ENCODE measurements at places on chromosomes 4 and X. TPM values are rescaled to one million over a fixed set of nuclear protein-coding genes. Genes with fewer than 3 reads are reported as not detected.
A peak's percentile ranks its signal among the peaks of the same experiment; 100 is the strongest.

FOXR2 gene
- not detected for polyA plus RNA-seq

GRCh38 chr4:106316773-106317409, 541 bp downstream of the AIMP1 start:
- no peaks in the 10 kb centered on the region for H3K27me3 ChIP-seq
- H3K36me3 ChIP-seq: no peaks in the 10 kb centered on the region
- H3K4me1 ChIP-seq: peaks cover 22% of the 10 kb centered on the region
- peak overlapping the region; percentile 90 for H3K27ac ChIP-seq
- peak overlapping the region; percentile 95 for H3K4me3 ChIP-seq
- no peak for DNase-seq

NLGN3 gene
- polyA plus RNA-seq: 0.09 TPM

UGT2B11 gene
- polyA plus RNA-seq: not detected

- no peaks in the 10 kb centered on the region for H3K36me3 ChIP-seq
- H3K4me1 ChIP-seq: no peaks in the 10 kb centered on the region
- no peak overlapping the region for H3K27ac ChIP-seq
- no peak for DNase-seq
Measured at GRCh38 chr4:6229095-6229494, 28.7 kb upstream of the JAKMIP1 start.

- H3K27me3 ChIP-seq: no peaks in the 10 kb centered on the region
- no peak overlapping the region for H3K4me3 ChIP-seq
- no peak for DNase-seq
- H3K27ac ChIP-seq: no peak overlapping the region
- H3K4me1 ChIP-seq: no peaks in the 10 kb centered on the region
Measured at GRCh38 chrX:17812763-17813162, 48.3 kb downstream of the RAI2 start.

DNA sequence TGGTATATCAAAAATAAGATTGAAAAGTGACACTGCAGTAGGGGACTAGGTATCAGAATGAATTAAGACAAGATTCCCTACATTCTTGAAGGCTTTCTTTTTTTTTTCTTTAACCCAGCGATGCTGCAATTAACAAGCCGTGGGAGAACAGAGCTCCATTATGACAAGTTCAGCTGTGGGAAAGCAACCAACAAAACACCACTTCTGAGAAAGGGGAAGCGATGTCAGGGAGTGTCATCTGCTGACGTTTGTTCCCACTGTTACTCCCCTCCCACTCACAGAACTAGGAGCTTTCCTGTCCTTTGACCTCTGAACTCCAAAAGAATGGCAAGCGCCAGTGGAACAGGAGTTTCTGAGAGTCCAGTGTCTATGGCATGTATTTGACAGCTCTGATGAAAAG, 90.2 kb upstream of the SLITRK2 start:
- no peaks in the 10 kb centered on the region for H3K4me1 ChIP-seq
- H3K27ac ChIP-seq: no peak overlapping the region
- no peaks in the 10 kb centered on the region for H3K36me3 ChIP-seq
- no peak for DNase-seq

GRCh38 chrX:40671126-40671525, 23.8 kb upstream of the CXorf38 start:
- DNase-seq: no peak
- H3K27ac ChIP-seq: no peak overlapping the region
- no peaks in the 10 kb centered on the region for H3K27me3 ChIP-seq

DNA sequence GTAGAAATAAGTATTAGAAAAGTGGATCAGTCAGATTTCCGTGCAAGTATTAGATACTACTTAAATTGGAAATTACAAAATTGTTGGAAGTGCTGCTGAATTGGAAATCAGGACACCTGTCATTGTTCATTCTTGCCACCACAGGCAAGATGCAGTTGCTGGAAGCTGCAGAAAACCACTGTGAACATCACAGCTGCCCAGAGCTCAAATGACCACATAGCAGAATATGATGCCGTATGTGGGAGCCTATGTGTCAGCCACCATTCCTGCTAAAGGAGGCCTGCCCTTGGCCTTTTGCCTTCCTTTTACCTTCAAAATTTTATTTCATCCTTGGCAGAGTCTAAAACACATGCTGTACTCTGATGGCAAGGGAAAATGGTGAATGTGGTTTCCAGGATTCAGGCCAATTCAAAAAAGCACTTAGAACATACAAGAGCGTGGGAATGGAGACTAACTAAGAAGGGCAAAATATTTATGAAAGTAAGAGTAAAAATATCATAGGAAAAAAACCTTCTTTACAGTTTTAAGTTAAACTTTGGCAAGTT, 1005.5 kb upstream of the GRID2 start:
- H3K4me1 ChIP-seq: no peaks in the 10 kb centered on the region
- no peak overlapping the region for H3K27ac ChIP-seq
- H3K4me3 ChIP-seq: no peak overlapping the region
- DNase-seq: no peak
- H3K27me3 ChIP-seq: no peaks in the 10 kb centered on the region

DNA sequence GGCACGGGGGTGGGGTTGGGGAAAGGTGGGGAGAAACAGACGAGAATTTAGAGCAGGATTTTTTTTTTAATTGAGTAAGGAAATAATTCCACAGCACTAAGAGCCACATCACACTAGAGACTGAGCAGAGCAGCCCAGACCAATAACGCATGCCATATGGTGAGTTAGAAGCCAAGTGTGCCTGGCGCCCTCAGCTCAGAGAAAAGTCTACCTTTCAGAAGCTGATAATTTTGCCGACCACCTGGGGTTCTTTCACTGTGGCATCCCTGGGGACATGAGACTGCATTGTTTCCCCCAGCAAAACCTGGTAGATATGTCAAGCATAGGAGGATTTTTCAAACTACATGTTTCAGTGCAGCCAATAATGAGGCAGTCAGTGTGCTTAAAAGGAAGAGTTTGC, 516.8 kb downstream of the SMARCA1 start:
- H3K27me3 ChIP-seq: no peaks in the 10 kb centered on the region
- no peak overlapping the region for H3K4me3 ChIP-seq
- H3K27ac ChIP-seq: no peak overlapping the region
- H3K4me1 ChIP-seq: no peaks in the 10 kb centered on the region
- H3K36me3 ChIP-seq: no peaks in the 10 kb centered on the region
- no peak for DNase-seq

DNA sequence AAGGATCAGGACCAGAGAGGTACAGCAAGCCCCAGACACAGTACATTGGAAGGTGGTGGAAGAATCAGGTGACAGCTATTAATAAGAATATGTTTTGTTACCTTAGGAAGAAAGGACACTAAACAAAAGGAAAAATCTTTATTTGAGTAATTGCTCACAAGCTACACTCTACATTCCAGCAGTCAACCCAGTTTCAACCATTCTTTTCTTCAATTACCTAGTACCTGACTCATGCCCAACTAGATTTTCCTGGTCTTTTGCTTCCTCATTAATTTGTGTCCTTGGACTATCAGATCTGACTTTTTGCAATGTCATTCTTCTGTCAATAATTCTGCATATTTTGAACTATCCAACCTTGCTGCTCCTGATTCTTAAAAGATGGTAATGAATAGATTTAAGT, 22.5 kb upstream of the GLRA2 start:
- H3K4me1 ChIP-seq: no peaks in the 10 kb centered on the region
- no peaks in the 10 kb centered on the region for H3K36me3 ChIP-seq
- H3K4me3 ChIP-seq: no peak overlapping the region
- no peak overlapping the region for H3K27ac ChIP-seq
- no peak for DNase-seq

- H3K4me3 ChIP-seq: no peak overlapping the region
- no peak overlapping the region for H3K27ac ChIP-seq
- no peak for DNase-seq
Measured at GRCh38 chr4:118154649-118155048, 120.4 kb downstream of the NDST3 start.

PAGE2 gene
- not detected for polyA plus RNA-seq

- H3K27ac ChIP-seq: no peak overlapping the region
- DNase-seq: no peak
- H3K36me3 ChIP-seq: no peaks in the 10 kb centered on the region
- no peaks in the 10 kb centered on the region for H3K4me1 ChIP-seq
- no peaks in the 10 kb centered on the region for H3K27me3 ChIP-seq
- H3K4me3 ChIP-seq: no peak overlapping the region
Measured at GRCh38 chrX:94256396-94256795, 582.4 kb downstream of the FAM133A start.

- no peaks in the 10 kb centered on the region for H3K27me3 ChIP-seq
- H3K27ac ChIP-seq: no peak overlapping the region
- H3K4me3 ChIP-seq: no peak overlapping the region
- H3K4me1 ChIP-seq: no peaks in the 10 kb centered on the region
- peak; percentile 54 for DNase-seq
Measured at GRCh38 chrX:16695079-16695676, 17.3 kb downstream of the CTPS2 start.

DNA sequence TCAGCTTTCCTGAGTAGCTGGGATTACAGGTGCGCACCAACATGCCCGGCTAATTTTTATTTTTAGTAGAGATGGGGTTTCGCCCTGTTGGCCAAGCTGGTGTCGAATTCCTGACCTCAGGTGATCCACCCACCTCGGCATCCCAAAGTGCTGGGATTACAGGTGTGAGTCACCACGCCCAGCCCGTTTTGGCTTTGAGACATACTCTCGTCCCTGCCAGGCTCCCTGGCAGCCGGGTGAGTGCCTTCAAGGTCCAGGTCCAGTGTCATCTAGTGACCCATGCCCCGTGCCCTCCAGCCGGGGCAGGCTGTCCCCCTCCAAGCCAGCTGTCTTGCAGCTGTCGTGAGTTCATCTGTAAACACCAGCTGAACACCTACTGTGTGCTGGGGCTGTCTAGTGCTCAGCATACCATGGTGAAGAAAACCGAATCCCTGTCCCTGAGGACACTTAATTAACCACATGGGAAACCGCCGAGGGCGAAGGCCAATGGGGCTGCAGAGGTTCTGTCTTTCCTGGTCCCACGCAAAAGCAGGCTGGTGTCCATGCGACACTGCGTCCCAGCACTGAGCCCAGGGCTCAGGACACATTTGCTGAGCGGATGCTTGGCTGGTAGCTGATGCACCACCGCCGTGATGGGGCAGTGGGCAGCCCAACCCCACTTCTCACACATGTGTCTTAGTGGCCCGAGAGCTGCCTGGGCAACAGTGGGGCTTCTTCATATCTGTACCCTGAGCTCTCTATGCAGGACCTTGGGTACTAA, 21.9 kb downstream of the NSG1 start:
- H3K36me3 ChIP-seq: no peaks in the 10 kb centered on the region
- DNase-seq: no peak
